ENCODE measurements at places on chromosomes 5 and 9. TPM values are rescaled to one million over a fixed set of nuclear protein-coding genes. Genes with fewer than 3 reads are reported as not detected.

DNA sequence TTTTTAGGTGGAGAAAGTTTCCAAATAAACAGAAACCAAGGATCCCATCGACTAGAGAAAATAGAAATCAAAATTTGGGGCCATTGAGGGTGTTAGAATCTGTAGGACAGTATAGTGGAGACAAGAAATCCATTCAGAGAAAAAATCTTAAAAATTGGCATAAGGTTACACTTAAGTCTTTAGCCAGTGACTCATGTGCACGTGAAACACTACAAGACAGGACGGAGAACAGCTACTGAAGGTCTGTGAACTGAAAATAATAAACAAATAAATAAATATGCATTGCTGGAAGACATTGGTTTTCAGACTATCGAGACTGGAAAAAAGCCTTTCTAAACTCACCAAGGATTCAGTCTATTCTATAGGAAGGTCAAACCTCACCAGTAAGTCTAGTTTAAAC, 1955.5 kb downstream of the MAT2B start:
- no peak for DNase-seq

DNA sequence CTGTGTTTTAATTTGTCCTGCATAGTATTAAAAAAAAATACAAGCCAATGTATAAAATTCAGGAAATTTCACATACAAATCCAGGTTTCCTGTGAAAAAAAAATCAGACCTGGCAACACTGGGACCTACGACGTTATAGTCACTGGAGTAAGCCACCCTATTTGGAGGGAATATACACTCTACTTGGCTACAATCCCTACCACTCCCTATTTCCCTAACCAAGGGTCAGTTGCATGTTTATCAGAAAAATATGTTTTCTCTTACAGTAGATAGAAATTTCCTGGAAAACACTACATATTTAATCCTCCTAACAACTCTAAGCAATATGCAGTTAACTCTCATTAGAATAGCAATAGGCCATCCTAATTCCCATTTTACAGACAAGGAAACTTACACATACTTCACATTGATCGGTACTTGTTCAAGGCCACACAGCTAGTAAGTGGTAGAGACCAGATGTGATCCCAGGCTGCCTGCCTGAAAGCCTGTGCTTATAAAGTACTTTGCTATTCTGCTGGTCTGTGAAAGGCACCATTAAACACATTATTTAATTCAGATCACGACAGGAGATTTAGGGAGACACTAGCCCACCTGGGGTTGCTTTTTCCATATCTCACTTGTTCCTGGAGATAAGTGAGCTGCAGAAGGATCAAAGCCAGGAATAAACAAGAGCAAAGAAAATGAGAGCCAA, 70.8 kb downstream of the MFAP3 start:
- DNase-seq: no peak

Gene PCDHA9
- total RNA-seq: not detected

DNA sequence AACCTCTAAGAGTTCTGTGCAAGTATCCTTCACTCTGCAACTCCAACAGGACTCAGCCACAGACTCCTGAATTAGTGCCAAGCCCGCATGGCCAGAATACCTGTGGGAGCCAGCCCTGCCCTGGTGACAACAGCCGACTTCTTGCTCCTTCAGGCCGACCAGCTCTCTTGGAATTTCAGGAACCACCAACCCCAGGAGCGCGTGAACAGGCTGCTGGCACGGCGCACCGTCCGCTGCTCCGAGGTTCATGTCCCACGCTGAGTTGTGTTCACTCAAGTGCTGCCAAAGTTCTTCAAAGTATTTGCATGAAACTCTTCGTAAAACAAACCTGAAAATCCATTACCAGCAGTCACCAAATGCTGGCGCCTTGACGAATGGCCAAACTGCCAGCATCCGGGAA, 232.8 kb downstream of the NR2F1-AS1 start:
- no peak for DNase-seq

Gene CCNI2
- total RNA-seq: 10.1 TPM

DNA sequence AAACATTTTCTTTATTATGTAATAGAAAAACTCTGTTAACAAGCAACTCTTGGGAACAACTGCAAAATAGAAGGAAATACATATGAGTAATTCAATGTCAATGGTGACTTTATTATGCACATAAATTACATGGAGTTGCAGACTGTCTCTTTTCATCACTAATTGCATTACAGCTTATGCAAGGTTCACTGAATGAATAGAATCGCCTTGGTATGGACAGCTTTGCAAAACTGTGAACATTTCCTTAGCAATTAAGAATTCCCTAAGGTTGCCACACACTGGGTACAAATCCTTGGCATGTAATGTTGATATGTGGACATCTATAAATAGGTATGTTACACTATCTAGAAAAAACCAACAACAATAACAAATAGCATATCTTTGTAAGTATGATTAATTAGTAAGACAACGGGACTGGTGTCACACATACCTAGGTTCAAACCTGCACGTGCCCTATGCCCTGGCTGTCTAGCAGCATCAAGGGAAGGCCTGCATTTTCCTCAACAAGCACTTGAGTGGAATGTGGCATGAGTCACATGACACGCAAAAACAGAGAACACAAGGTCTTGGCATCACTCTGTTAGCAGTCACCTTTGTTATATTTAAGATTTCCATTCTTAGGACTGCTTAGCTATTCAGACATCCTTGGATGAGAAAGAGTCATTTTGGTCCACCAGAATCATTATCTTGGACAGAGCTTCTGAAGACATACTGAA, 263.9 kb downstream of the CTNND2 start:
- DNase-seq: no peak

Gene PHF24
- total RNA-seq: not detected

DNA sequence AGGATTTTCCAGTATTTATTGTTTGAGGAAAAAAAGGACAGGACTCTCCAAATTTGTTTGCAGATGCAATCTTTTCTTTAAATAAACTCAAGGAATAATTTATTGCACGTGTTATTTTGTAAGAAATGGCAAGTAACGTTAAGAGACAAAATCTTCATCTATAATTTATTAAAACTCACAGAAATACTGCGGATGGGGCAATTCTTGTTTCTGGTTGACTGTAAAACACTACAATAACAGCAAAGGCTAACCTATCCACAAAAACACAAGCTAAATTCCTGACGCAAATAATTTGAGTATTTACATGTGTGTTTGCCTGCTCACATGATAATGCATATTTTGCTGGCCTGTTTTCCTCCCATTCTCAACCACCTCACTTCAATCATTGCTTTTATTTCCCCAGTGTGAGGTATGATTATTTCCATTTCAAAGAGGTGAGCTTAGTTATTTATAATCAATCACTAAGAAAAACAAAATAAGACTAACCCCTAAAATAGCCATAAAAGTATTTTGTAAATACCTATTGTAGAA, 619.4 kb downstream of the PDE4D start:
- DNase-seq: no peak

- no peak for DNase-seq
These were observed 52.2 kb downstream of the SCAI start for GRCh38 chr9:125091121-125091520.

- no peak for DNase-seq
These were observed 862.0 kb upstream of the CDH6 start for GRCh38 chr5:30331534-30331933.

GRCh38 chr5:9284272-9284671, 261.6 kb downstream of the SEMA5A start:
- no peak for DNase-seq

Gene GADD45G
- 0.59 TPM for total RNA-seq

Gene NEURL1B
- 0.34 TPM for total RNA-seq

DNA sequence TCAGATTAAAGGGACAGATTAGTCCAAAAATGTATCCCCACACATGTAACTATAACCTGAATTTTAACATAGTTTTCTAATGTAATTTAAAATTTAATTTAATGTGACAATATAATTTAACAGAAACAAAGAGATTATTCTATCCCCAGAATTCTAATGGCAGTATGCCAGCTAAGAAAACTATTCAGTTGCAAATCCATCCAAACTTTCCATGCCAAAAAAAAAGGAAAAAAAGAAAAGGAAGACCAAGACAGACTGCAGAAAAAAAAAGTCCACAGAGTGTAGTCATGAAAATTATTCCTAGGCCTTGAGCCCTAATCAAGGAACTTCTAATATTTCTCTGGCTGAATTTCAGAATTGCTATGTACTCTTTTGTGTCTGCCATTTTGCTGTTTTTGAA, 217.6 kb downstream of the CDH18 start:
- no peak for DNase-seq

- no peak for DNase-seq
These were observed 87.2 kb downstream of the ATPSCKMT start for GRCh38 chr5:10162468-10162867.

Gene QRFP
- not detected for total RNA-seq

Gene MARVELD2
- 0.45 TPM for total RNA-seq

- DNase-seq: no peak
These were observed 158.1 kb downstream of the C9orf152 start for GRCh38 chr9:110049699-110050450.

GRCh38 chr9:71629578-71630215, 138.6 kb downstream of the CEMIP2 start:
- DNase-seq: no peak

Gene MSX2
- total RNA-seq: not detected

Gene PNPLA7
- 28.2 TPM for total RNA-seq

Gene TMEM171
- not detected for total RNA-seq

Gene CRB2
- total RNA-seq: not detected

- no peak for DNase-seq
These were observed 85.9 kb upstream of the LIFR start for GRCh38 chr5:38642189-38642911.

Gene TRPM3
- total RNA-seq: not detected

DNA sequence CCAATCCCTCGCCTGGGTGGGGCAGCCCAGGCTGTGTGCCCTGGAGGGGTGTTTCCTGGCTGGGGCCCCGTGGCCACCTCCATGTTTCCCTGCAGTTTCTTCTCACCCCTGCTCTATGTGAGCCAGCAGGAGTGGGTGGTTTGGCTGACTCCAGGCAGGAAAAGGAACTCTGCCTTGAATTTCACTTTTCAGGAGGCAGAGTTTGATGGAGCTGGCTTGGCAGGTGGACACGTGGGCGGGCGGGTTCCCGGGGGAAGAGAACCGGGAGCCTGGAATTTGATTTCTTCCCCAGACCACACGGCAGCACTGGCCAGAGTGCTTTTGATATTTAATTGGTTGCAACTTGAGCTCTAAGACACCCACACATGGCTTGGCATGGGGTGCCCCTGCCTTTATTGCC, 119.8 kb upstream of the PANK3 start:
- no peak for DNase-seq

GRCh38 chr9:91889161-91889911, 60.7 kb downstream of the ROR2 start:
- DNase-seq: no peak

Gene IL9
- not detected for total RNA-seq
